ENCODE measurements at places on chromosomes 3 and 15.
A peak's percentile ranks its signal among the peaks of the same experiment; 100 is the strongest.

DNA sequence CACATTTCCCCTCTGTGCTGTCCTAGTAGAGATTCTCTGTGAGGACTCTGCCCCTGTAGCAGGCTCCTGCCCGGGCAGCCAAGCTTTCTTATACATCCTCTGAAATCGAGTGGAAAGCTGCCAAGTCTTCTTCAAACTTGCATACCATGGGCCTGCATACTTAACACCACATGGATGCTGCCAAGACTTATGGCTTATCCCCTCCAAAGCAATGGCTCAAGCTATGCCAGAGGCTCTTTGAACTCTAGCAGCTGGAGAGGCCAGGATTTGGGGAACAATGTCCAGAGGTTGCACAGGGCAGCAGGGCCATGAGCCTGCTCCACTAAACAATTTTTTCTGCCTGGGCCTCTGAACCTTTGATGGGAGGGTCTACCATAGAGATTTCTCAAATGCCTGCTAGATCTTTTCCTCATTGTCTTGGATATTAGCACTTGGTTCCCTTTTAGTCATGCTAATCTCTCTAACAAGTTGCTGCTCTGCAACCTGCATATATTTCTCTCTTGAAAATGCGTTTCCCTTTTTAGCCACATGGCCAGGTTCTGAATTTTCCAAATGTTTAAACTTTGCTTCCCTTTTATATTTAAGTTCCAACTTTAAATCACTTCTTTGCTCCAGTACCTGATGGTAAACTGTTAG is 6.1 kb upstream of the PLSCR4 start:
- no peak overlapping the region for H3K27ac ChIP-seq
- H3K27me3 ChIP-seq = no peaks in the 10 kb centered on the region
- no peaks in the 10 kb centered on the region for H3K4me1 ChIP-seq
- H3K4me3 ChIP-seq = no peak overlapping the region
- no peaks in the 10 kb centered on the region for H3K36me3 ChIP-seq

GRCh38 chr15:41811432-41812195 is 16.3 kb upstream of the JMJD7 start:
- peak; percentile 62 for DNase-seq
- H3K36me3 ChIP-seq = peaks cover 26% of the 10 kb centered on the region
- H3K27me3 ChIP-seq = no peaks in the 10 kb centered on the region
- H3K4me3 ChIP-seq = no peak overlapping the region
- peaks cover 9% of the 10 kb centered on the region for H3K4me1 ChIP-seq

GRCh38 chr3:123883111-123883510 is 1.0 kb downstream of the MYLK start:
- DNase-seq = no peak
- H3K4me3 ChIP-seq = no peak overlapping the region

DNA sequence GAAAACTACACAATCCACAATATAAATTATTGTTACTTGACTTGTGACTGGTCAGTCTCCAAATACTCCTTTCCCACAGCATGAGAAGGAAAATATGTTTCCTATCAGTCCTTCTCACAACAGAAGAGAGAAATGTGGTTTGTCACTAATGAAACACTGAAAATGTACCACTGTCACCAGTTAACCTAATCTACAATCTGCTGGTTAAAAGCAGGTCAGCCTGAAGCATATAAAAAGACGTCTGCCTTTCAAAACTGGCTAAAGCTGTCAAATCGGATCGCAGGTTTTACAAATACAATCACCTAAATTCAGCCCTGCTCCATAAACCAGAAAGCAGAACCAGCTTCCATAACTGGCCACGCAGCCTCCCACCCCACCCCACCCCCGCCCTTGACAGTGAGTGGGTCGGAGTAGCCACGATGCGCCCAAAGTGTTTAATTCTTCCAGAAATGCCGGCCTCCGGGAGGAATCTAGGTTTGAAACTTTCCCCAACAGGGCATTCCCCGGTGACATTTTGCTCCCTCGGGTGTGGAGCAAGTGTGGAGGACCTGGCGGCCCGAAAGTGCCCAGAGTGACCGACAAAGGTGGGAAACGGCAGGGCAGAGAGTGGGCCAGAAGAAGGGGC is 682 bp downstream of the ETFA start:
- H3K4me1 ChIP-seq = peaks cover 19% of the 10 kb centered on the region
- H3K36me3 ChIP-seq = no peaks in the 10 kb centered on the region
- DNase-seq = peak; percentile 43

- H3K27me3 ChIP-seq = no peaks in the 10 kb centered on the region
- no peaks in the 10 kb centered on the region for H3K36me3 ChIP-seq
- no peak overlapping the region for H3K27ac ChIP-seq
- no peak overlapping the region for H3K4me3 ChIP-seq
These were observed 101.0 kb upstream of the NMNAT3 start for GRCh38 chr3:139778682-139779233.
